Kidney tubule cell (primary cell): ENCODE measurements at places on chromosomes 12 and 14.
A peak's percentile ranks its signal among the peaks of the same experiment; 100 is the strongest.

DNA sequence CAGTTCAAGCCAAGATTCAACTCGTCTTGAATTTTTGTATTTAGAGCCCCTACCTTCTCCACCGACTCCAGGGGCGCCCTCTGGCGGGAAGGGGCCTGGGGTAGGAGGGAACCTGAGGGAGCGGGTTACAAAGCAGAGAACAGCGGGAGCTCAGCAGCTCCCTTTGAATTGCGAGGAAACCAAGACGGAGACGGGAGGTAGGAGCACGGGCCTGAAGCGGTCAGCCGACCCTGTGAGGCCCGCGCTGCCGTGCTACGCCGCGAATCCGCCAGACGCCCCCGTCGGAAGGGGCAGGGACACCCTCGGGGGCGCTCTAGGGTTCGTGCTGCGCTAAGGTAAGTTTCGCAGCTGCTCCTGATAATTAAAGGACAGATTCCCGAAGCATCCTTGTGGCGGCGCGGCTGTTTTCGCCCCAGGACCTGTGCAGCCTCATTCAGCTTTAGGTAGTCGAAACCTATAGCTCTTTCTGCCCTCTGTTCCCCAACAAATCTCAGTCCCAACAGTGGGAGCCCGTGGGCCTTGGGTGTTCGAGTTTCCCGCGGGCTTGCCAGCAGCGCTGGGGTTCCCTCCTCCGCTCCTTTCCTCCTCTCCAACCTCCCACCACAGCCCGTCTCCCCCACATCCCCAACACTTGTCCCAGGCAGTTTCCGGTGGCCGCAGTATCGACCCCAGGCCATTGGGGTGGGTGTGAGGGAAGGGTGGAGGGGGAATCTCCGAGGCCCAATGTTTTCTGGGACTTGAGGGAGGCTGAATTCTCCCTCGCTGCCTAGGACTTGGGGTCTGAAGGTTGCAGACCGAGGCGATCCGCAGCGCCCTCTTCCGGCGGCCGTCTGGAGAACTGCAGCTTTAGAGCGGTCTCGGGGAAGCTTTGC is 5.1 kb upstream of the NKX2-1 start:
- peak; percentile 62 for DNase-seq

DNA sequence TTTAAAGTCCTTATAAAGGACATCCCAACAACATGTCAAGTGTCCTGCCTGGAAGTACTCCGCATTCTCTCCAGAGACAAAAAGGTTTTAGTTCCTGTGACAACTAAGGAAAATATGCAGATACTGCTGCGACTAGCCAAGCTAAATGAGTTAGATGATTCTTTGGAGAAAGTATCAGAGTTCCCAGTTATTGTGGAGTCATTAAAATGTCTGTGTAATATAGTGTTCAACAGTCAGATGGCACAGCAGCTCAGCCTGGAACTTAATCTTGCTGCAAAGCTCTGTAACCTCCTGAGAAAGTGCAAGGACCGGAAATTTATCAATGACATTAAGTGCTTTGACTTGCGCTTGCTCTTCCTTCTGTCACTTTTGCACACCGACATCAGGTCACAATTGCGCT is 40.2 kb downstream of the RIC8B start:
- no peak for DNase-seq

- peak; percentile 73 for DNase-seq
Observed at GRCh38 chr12:125100551-125101434, 35.6 kb downstream of the AACS start.

DNA sequence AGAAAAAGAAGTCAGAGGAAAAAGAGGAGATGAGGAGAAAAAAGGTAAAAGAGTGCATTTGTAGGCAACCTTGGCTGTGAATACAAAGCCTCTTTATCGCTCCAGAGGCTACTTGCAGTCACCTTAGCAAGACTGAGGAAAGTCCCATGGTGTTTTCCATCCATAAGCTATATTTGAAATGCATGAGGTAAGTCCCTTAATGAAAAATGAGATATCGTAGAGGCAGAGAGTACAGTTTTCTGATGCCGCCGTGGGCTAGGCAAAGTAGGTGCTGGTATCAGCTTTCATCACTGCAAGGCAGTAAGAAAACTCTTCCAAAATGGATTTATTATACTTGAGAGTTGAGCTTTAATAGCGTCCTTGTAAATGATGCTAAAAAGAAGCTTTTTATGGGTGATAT is 186.8 kb downstream of the ASCL1 start:
- DNase-seq: no peak

DNA sequence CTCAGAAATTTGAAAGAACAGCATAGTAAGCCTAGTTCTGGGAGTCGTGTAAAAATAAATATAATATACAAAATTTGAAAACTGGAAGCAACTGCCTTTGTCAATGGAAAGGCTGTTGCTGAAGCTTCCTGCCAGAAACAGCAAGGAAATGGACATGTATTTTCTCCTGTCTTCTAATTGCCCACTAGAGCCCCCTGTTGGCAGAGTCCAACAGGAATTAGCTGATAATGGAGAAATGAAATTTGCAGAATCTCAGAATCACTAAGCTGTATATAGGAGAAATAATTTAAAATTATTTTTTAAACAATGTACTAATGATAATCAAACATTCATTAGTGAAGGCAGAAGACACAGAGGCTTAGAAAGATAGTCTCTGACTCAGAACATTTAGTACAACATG is 414.8 kb downstream of the SLC6A15 start:
- peak; percentile 4 for DNase-seq

GRCh38 chr12:92719674-92720073 is 16.9 kb downstream of the PLEKHG7 start:
- peak; percentile 69 for DNase-seq

DNA sequence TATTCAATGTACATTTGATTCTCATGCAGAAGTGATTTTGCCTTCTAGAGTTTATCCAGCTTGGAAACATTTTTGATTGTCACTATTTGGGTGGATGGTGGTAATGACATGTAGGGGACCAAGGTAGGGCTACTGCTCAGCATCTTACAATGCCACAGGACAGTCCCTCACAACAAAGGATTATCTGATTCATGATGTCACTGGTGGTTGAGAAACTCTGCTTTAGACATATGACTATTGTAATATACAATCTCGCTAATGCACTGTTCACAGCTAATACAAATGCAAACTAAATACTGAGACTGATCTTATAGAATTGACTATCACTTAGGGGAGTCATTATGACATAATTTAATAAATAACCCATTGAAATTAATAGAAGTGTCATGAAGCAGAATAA is 60.4 kb upstream of the BTG1 start:
- no peak for DNase-seq

- peak; percentile 73 for DNase-seq
Observed at GRCh38 chr14:58501214-58501816, 73.8 kb downstream of the KIAA0586 start.

DNA sequence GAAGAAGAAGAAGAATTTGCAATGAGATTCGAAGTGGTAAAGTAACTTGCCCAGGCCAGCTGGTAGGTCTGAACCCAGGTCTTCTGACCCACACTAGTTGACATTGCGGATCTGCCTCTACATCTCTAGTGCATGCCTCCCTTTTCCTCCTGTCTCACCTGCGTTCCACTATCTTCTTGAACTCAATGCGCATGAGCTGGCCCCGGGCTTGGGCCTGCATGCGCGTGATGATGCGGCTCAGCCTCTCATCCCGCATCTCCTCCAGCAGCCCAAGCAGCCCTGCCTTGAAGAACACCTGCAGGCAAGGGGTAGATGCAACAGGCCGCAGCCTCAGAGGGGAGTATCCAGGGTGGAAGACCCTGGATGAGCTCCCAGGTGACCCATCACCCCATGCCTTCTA is 11.9 kb downstream of the MYH6 start:
- DNase-seq: no peak

DNA sequence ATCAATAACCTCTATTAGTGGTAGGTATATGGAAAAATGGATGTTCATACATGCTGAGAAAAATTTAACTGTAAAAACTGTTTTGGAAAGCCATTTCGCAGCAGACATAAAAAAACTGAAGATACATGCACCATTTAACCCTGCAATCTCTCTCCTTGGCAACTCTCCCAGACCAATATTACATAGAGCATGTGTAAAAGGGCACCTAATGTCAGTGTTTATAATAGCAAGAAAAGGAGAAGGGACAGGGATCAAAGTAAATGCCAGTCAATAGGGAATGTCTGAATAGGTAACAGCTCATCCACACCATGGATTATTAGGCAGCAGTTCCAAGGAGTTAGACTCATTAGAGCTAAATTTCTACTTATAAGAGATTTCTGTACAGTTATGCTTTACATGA is 77.2 kb downstream of the BTG1 start:
- peak; percentile 42 for DNase-seq

DNA sequence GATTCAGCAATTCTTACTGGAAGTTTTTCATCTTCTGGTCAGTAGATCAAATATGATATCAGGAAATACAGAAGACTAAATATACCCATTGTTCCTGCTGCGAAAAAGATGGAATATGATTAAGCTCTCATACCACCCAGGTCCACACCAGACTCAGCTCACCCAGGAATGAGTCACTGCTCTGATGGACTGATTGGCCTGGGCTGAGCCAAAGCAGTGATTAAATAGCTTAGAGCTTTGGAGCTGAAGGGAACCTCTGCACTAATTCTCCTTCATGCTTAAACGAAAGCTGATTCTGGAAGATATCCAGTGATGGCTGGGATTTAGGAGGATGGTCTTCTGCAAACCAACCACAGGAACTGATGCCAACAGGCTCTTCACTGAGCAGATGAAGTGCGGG is 62.0 kb upstream of the SYT1 start:
- peak; percentile 64 for DNase-seq

GRCh38 chr12:21324551-21324950 is 10.2 kb downstream of the SLCO1A2 start:
- no peak for DNase-seq

DNA sequence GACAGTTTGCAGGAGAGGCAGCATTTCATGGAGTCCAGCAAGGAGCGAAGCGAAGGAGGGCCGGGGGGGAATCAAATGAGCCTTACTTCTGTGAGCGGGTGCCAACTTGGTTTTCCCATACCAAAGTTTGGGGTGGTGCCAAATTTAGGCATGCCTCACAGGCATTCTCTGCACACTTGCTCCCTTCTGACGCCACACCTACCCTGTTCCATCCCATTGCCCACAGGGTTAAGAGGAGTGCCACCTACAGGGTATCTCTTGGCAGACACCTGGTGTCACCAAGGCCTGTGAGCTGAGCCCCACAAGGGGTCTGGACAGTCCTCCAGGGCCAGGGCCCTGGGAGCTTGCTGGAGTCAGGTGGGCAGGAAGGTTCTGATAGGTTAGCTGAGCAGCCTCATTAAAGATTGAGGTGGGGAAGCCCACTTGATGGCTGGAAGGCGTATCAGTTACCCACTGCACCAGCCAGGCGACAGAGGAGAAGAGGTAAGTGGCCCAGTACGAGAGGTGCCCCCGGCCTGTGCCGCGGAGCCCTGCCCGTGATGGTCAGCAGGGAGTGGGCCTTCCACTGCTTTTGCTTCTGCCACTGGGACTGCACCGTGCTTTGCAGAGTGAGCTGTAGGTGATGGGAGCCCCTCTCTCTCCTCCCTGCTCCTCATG is 45.2 kb downstream of the DEGS2 start:
- peak; percentile 28 for DNase-seq

GRCh38 chr14:95662376-95663186 is 23.6 kb upstream of the TCL1B start:
- peak; percentile 21 for DNase-seq

- DNase-seq: peak; percentile 1
Observed at GRCh38 chr14:42929806-42930480, 1323.3 kb downstream of the LRFN5 start.

DNA sequence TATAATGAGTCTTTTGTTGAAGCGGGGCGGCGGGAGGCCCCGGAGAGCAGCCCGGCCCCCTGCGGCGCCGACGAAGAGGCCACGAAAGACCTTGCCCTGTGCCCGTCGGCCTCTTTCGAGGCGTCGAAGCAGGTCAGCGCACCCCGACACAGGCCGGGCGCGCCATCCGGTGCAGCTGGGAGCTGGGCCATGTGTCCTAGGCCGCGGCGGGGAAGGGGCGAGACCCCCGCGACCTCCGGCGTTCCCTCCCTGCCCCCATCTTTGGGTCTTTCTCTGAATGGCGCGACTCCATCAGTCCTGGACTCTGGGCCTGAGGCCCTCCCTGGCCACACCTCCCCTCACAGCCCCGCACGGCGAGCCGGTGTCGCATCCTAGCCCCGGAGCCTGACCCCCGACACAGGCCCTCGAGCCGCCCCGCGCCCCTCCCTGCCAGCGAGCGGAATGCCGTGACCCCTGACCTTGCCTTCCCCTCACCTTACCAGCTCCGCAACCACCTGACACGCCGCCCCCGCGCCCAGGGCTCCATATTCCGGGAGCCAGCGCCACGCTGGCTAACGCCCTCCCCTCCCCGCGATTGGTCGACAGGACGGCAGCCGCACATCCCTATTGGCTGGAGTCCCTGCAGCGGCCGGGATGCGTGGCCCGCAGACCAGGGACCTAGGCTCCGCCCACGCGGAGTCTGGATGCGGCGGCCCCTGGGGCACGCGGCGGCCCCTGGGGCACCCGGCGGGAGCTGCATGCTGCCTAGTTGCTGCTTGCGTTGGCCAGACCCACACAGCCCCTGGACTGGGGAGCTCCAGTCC is at the start of gene SLC11A2:
Gene SLC11A2 (minus strand): TSS at position 549 of the 803 bp plus-strand sequence. CDS start 15,656 bp downstream, outside the sequence.
- peak; percentile 95 for DNase-seq

DNA sequence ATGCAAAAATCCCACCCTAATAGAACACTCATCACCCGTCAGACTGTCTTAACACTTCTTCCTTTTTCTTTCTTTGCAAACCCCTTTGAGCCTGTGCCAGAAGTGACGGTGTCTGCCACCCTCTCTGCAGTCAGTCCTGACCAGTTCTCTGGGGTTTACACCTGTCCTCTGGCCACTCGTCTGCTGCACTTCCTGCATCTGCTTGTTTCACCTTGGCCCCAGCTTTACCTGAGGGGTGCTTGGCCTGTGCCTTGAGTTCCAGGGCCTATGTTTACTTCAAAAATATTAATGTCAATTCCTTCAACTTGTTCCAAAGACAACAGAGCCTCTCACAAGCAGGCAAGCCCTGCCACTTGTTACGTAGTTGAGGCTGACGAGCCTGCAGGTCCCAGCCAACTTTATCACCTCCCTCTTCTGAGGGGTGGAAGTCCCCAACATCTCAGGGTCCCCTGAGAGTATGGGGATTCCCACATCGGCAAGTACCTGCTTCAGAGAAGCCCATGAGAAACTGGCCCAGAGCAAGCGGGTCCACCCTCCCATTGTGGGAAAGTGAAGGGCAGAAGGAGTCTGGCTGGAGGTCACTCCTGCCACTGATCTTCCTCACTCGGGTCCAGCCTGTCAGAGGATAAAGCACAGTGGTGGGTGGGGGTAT is 205.4 kb downstream of the DAD1 start:
- DNase-seq: no peak

GRCh38 chr12:40769846-40770245 is 77.6 kb downstream of the CNTN1 start:
- DNase-seq: no peak
